ENCODE measurements at places on chromosomes 12 and 14. TPM values are rescaled to one million over a fixed set of nuclear protein-coding genes. Genes with fewer than 3 reads are reported as not detected.

Gene COL2A1
- 27.5 TPM for polyA plus RNA-seq

Gene G2E3
- polyA plus RNA-seq = 23.5 TPM

Gene SLC35F4
- polyA plus RNA-seq = 15.6 TPM

Gene C12orf56
- polyA plus RNA-seq = 0.19 TPM

Gene TBC1D30
- 18.0 TPM for polyA plus RNA-seq

Gene LDHB
- polyA plus RNA-seq = 901 TPM

Gene KRT72
- polyA plus RNA-seq = 0.51 TPM

Gene ANKS1B
- polyA plus RNA-seq = 98.8 TPM

Gene ZNF26
- polyA plus RNA-seq = 11.5 TPM

Gene GPR68
- 4.9 TPM for polyA plus RNA-seq

- no peak for DNase-seq
Measured at GRCh38 chr14:65940056-65940735, 527.7 kb downstream of the FUT8 start.

GRCh38 chr12:67523538-67523937 is 125.0 kb upstream of the DYRK2 start:
- DNase-seq = no peak

GRCh38 chr12:6817098-6817497 is 4.5 kb upstream of the GPR162 start:
- DNase-seq = no peak

GRCh38 chr12:69698769-69699540 is at the start of gene BEST3:
TSS of gene BEST3 (minus strand) at chr12:69699303. CDS start at chr12:69697798, 1,505 bp downstream.
- no peak for DNase-seq

- DNase-seq = no peak
Measured at GRCh38 chr12:63093711-63094110, 57.3 kb downstream of the AVPR1A start.

GRCh38 chr12:27015730-27016076 is 1.5 kb upstream of the TM7SF3 start:
- DNase-seq = no peak

- peak; percentile 92 for DNase-seq
Measured at GRCh38 chr12:13864081-13864673, 117.2 kb downstream of the GRIN2B start.

DNA sequence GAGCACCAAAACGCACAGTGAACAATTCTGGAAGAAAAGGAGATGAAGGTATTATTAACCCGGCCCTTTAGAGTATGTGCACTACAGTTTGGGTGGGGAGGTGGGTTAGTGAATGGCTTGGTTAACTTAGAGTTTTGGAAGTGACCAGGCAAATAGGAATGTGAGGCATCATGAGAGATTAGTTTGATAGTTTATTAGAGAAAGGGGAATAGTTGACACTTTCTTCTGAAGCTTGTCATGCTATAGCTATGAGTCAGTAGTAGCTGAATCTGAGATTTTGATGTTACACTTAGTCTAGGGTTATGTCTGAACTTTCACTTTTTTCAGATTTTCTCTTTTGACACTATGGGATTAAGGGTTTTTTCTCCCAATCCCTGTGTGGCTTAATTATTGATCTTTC is 567.2 kb downstream of the SNAPC1 start:
- DNase-seq = no peak

GRCh38 chr12:19946550-19946949 is 421.8 kb upstream of the PDE3A start:
- DNase-seq = no peak

GRCh38 chr12:80551897-80552296 is 107.9 kb downstream of the PTPRQ start:
- no peak for DNase-seq

GRCh38 chr12:39440101-39440500 is 2.8 kb downstream of the KIF21A start:
- no peak for DNase-seq

DNA sequence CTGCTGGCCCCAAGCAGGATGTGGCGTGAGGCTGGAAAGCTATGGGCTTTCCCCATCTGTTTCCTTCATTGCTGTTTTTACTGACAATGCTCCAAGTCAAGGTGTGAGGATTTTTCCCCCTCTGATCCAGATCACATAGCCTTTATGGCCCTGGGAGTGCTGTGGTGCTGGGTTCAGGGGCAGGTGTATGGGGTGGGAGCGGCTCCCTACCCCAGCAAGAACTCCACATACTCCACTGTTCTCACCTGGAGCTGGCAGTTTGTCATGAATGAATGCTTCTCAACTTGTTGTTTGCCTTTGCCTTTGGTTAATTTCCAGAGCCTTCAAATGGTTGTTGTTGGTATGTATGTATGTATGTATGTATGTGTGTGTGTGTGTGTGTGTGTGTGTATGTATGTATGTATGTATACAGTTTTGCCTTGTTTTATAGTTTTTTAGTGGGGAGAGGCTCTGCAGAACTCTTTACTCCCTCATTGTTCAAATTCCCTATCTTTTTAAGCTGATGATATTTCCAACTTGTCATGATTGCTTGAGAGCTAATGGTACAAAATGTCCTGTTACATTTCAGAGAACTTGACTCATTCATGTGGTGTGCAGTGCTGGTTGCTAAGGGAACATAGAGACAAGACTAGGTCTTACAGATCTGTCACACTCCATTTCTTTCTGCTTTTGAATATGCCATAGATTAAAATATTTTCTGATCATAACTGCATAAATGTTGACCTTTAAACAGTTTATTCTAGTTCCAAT is 36.6 kb upstream of the ASPG start:
- DNase-seq = no peak

- no peak for DNase-seq
Measured at GRCh38 chr14:71328183-71328582, 420.9 kb downstream of the PCNX1 start.

DNA sequence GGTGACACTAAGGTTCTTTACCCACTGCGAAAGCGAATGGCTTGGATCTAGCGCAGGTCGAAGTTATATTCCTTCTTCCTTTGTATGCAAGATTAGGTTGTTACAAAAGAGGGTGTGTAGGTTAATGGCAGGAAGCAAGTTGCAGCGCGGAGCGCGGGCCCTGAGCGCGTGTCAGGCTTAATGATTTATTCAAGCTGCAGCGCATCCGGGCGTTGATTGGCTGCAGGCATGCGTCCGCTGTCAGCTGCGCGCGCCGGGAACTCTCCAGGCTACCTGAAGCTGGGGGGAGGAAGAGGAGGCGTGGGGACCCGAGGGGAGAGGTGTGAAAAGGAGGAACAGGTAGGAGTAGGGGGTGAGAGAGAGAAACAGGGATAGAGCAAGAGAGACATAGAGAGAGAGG is 7.4 kb downstream of the ASCL1 start:
- no peak for DNase-seq

DNA sequence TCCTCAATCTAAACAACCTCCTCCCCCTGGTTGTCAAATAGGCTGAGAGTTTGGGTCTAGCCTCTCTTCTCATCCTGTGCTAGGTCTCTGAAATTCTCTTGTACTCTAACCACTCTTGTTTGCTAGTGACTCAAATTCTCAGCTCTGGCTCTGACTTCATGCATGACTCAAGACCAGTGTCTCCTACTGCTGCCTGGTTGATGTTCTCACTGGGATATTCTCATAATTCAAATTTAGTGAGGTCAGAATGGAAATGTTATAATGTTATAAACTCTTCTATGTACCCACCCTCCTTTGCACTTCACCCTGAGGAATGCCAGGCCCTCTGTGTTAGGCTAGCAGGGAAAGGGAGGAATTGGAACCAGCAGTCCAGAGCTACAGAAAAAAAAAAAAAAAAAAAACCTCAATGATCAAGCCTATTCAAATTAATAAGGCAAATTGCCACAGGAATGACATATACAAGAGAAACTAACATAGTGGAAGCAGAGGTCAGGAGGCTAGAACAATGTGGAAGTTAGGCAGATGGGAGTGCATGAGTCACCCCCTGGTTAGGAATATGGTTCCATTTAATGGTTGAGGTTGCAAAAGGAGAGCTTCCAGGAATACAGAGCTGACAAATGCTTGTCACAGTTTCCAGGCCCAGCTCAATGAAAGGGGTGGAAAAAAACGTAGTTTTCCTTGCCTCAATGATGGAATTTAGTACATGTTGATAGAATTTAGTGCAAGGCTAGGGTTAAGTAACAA is 459.5 kb downstream of the RMST start:
- DNase-seq = no peak

DNA sequence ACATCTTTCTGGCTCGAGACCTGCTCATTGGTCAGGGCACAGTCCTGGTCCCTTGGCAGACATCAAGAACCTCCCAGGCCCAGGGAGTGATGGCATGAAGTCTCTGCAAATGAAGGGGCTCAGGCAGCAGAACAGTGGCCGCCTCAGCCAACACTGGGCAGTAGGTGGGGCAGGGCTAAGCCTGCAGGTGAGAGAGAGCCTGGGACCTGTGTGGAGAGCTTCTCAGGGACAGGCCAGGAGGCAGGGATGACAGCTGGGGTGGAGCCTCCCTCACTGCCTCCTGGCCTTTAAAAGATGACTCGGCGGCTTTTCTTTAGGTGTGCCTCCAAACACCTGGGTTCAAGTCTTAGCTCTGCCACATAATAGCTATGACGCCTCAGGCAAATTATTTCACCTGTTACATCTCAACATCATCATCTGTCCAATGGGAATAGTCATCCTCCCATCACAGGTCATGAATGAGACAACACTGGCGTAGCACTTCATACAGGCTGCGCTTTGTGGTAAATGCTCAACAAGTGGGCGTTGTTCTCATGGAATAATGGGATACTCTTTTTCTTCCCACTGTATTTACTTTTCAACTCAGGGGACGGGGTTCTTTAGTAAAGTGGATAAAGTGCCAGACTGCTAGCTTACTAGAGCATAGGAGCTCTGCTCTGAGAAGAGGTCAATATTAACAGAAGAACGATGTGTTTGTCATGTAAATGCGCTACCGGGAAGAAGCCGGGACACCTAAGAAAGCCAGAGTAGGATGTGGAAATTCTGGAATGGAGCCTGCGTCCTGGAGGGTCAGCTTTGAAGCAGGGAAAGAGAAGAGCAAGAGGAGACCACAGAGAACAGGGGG is 277.4 kb downstream of the FOXN3 start:
- no peak for DNase-seq

GRCh38 chr14:71206123-71206522 is 298.9 kb downstream of the PCNX1 start:
- no peak for DNase-seq

GRCh38 chr12:110600254-110600653 is 13.7 kb upstream of the TCTN1 start:
- DNase-seq = no peak

DNA sequence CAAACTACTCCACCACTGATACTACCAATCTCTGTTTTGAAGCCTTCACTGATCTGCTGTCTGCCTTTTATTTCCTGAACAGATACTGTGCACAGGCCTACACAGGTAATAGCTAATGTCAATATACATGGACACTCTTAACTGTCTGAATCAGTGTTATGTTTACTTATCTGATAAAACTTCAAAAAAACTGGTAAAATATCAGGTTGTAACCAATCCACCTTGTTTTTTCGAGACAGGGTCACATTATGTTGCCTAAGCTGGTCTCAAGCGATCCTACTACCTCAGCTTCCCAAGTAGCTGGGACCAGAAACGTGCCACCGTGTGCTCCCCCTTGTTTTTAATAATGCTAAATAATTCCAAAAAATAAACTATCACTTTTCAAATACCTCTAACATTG is 43.5 kb downstream of the HECTD1 start:
- no peak for DNase-seq

GRCh38 chr12:102869571-102869970 is 47.5 kb downstream of the PAH start:
- DNase-seq = no peak

DNA sequence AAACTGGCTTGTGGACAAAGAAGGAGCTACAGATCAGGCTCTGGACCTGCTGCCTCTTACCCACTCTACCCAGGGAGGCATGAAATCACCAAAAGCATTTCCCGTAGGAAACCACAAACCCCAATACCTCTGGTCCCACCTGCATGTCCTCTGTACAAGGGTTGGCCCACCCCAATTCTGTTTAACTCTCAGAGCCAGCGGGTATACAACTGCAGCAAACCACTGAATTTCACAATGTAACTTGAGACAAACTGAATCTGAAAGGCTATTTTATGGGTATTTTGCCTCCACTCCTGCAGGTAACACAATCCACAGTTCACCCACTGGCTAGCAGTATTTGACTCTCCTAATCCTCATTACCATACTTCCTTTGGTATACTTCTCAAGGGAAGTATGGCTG is 16.5 kb downstream of the SIX1 start:
- DNase-seq = no peak

GRCh38 chr12:10220398-10221077 is 7.9 kb downstream of the GABARAPL1 start:
- no peak for DNase-seq

GRCh38 chr12:52423661-52424500 is 10.3 kb downstream of the KRT75 start:
- DNase-seq = no peak
